ENCODE measurements at places on chromosomes 4 and X. TPM values are rescaled to one million over a fixed set of nuclear protein-coding genes. Genes with fewer than 3 reads are reported as not detected.

NBDY gene
- polyA plus RNA-seq: 68.2 TPM

DNA sequence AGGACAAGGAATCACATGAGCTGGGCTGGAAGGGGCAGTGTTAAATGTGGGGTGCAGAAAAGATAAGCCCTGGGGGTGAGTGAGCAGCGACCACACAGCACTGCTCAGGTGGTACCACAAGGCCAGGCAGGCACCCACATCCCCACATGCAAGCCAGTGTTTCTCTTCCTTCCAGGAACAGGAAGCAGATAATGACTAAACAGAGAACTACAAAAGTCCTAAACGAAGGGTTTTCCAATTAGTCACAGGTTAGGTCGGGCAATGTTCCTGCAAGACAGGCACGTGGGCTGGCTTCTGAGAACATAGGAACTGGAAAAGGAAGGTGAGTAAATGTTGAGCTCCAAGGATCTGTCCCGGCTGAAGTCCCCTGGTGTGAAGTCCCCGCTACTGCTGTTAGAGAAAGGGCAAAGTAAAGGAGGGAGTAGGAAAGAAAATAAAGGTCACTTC is 19.5 kb downstream of the RELL1 start:
- no peak for DNase-seq

- no peak for DNase-seq
Observed at GRCh38 chr4:153611679-153612078, 72.4 kb upstream of the TLR2 start.

GRCh38 chr4:120829113-120829831 is 93.3 kb downstream of the PRDM5 start:
- peak; percentile 31 for DNase-seq

GRCh38 chr4:108397850-108398249 is 222.5 kb upstream of the RPL34 start:
- no peak for DNase-seq

GAGE12J gene
- not detected for polyA plus RNA-seq

GRCh38 chrX:105375816-105376215 is 155.3 kb upstream of the TEX13A start:
- no peak for DNase-seq

- no peak for DNase-seq
Observed at GRCh38 chr4:110621839-110622751, 782 bp downstream of the PITX2 start.

DNA sequence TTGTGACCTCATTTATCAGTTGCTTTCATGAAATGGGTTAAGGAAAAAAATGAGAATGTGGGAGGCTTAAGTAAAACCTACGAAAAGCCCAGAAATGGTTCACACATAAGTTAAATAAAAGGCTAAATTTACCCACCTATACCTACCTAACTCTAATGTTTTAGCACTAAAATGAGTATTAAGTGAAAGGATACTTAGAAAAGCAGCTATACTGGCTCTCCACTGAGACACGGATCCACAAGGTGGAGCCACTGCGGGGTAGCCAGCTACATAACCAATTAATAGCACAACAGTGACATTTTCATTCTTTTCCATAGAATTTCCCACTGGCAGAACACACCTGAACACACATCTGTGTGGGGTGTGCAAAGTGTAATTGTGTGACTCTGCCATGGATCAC is 101.9 kb downstream of the MAML3 start:
- DNase-seq: no peak

GRCh38 chr4:1728061-1728980 is 7.0 kb downstream of the TACC3 start:
- peak; percentile 36 for DNase-seq

STARD8 gene
- 2.6 TPM for polyA plus RNA-seq

DNA sequence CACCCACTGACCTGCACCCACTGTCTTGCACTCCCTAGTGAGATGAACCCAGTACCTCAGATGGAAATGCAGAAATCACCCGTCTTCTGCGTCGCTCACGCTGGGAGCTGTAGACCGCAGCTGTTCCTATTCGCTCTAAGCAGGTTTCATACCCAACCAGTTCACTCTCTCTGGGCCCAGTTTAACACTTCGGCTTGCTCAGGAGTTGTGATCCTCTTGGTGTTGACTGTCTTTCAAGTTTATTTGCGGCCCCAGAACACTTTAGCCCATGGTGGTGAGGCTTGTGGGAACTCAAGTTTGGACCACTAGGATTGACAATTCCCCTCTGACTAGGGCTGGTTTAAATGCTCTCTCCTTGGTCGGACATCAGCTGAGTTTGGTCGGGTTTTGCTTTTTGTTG is 147.0 kb downstream of the DACH2 start:
- DNase-seq: no peak

ZFP42 gene
- not detected for polyA plus RNA-seq

DNA sequence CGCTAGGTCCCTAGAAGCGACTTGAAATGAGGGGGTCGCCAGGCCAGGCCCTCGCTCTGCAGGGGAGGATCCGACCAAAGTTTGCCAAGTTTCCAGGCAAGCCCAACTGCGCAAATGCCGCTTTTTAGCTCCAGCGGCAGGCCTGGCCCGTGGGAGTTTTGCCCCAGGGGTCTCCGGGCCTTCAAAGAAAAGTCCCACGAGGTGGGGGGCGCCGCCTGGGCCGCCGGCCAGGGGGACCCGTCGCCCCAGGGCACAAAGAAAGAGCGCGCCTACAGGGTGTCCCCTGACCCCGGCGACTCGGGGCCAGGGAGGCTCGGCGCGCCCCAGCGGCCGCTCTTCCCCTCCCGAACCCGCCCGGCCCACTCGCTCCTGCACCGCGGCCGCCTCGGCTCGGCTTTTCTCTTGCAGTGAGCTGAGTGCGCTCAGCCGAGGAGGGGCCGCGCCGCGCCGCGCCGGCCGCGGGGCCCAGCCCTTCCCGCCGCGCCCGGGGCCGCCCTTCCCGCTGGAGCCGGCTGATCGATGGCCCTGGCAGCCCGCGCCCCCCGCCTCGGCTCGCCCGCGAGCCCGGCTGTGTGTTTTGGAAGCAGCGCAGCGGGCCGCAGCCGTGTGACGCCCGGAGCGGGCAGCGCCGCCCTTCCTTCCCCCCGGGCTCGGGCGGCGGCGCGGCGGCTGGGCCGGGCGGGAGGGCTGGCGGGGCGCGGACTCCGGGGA is 754 bp upstream of the KLF3 start:
- no peak for DNase-seq

DNA sequence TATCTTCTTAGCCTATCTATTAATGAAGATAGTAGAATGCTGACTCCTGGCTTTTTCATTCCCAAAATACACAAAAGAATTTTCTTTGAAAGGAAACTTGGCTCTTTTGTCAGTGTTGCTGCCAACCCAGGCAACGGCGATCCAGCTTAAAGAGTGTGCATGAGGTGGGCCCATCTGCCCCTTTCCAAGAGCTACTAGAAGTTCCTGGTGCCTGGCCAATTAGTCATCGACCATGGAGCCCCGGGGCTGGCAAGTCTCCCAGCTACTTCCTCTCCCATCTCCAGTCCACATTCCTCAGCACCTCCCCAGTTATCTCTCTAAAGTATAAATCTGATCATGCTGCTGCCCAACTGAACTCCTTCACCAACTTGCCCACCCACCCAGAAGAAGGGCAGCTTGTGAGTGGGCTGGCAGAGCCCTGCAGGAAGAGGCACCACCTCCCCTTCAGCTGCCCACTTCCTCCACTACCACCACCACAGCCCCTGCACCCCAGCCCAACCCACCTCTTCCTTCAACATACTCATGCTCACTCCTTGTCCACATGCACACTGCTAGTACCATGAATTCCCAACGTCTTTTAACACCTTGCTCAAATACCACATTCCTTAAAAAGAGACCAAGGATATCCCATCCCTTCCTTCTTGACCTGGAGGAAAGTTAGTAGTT is 158.2 kb upstream of the MAP3K15 start:
- no peak for DNase-seq

- no peak for DNase-seq
Observed at GRCh38 chr4:88216395-88216794, 58.0 kb upstream of the ABCG2 start.

GRCh38 chrX:97494756-97495372 is 611.2 kb downstream of the RPA4 start:
- no peak for DNase-seq

DNA sequence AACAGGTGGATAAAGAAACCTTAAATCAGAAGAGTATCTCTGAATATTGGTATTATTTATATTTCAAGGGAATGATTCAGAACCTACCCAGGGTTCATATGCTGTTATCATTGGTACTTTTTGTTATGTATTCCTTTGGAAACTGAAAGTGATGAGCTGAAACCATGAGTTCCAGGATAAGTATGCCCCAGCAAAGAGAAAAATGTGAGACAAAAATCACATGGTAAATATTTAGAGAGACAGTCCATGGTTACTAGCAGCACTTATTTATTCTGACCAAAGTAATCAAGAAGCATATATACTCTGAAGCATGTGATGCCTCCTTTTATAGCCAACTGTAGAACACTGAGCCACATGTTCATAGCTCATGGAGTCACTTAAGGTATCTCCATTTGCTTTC is 277.7 kb downstream of the ARAP2 start:
- DNase-seq: no peak

DNA sequence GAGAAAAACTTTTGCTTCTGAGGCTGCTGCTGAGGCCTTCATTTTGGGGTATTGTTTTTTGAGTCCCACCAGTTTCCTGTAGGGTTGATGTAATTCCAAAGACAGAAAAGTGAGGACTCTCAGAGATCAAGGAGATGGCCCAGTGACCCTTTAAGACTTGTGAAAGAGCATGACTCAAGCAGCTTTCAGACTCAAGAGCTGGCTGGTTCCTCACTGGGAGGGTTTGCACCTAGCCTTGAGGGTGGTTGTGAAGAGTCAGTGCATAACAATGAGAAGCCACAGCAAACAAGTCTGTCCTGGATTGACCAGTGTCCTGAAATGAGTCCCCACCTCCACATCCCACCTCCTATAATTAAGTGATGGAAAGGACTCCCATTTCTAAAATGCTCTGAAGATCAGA is 89.2 kb downstream of the NHS start:
- no peak for DNase-seq

GRCh38 chrX:28880136-28880535 is 292.9 kb downstream of the IL1RAPL1 start:
- DNase-seq: no peak

SFRP2 gene
- polyA plus RNA-seq: not detected

GRCh38 chrX:87874043-87874442 is 356.4 kb downstream of the KLHL4 start:
- DNase-seq: no peak

GRCh38 chrX:130975947-130976346 is 72.9 kb upstream of the ENOX2 start:
- DNase-seq: peak; percentile 39

AMBN gene
- not detected for polyA plus RNA-seq

DNA sequence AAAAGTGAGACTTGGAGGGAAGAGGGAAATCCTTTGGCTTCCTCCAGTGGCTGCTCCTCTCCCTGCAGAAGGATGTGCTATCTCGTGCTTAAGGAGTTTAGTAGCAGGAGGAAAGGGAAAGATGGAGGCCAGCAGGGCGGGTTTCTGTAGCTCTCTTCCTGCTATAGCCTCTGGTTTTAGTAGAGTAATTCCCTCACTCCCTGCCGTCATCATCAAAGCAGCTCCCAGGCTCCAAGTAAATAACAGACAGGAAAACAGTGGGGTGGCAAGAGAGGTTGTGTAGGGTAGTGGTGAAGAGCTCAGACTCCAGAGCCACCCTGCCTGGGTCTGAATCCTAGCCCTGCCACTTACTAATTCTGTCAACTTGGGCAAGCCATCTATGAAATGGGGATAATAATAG is 81.5 kb upstream of the CITED1 start:
- DNase-seq: no peak

DNA sequence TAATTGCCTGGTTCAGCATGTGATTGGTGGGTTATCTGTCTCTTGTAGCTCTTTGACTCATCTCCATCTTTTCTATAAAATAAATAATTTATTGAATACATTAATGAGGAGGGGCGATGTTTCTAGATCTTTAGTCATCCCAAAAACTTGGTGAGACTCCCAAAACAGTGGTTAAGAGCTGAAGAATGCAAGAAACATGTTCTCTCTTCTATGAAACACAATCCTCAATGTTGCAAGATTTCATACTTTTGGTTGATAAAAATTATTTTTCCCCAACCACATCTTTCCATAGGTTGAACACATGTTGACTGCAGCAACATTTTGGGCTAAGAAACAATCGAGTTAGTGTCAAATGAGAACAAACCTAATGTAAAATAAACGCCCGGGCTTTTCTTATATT is 1.2 kb upstream of the TMEM47 start:
- no peak for DNase-seq

PRR32 gene
- not detected for polyA plus RNA-seq

DNA sequence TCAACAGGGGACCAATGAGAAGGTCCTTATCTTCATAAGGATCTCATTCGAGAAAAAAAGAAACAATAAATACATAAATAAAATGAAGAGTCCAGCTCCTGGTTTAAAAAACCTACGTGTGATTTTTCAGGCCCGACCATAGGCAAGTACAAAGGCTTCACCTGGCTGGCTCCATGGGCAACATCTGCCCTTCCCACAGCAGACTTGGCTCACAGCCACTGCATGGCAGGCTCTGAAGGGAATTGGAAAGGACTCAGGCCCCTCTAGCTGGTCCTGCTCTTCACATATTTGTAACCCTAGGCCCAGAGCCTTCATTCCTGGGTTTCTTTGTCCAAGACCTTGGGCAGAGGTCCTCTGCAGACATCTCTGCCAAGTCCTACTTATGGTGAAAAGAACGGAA is 228.1 kb downstream of the QDPR start:
- no peak for DNase-seq

- DNase-seq: no peak
Observed at GRCh38 chr4:148166132-148166591, 276.1 kb downstream of the NR3C2 start.

DNA sequence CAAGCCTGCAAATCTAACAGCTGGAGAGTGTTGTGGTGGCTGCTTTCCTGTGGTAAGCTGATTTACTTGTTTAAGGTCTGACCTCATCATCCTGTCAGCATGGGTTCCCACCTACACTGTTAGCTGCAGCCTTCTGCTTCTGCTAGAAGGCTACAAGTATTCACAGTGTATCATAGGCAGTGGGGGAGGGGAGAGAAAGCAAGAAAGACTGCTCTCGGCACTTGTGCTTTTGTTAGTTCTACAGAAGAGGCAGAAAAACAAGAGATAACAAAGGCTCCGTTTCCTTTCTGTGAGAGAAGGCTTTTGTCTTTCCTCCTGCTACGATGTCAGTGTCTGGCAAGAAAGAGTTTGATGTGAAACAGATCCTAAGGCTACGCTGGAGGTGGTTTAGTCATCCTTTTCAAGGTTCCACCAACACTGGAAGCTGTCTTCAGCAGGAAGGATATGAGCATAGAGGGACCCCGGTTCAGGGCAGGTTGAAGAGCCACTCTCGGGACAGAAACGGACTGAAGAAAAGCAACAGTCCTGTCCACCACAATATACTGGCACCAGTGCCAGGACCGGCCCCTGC is at the start of gene KLHL4:
TSS of gene KLHL4 (plus strand) at position 232 of the 571 bp plus-strand sequence. CDS start at position 324, 92 bp downstream.
- no peak for DNase-seq

- peak; percentile 83 for DNase-seq
Observed at GRCh38 chrX:39948582-39948981, 149.2 kb downstream of the BCOR start.

- peak; percentile 37 for DNase-seq
Observed at GRCh38 chr4:70559211-70559830, 32.7 kb upstream of the AMBN start.

FAM47A gene
- not detected for polyA plus RNA-seq
